RPMI7951 (cell line): ENCODE measurements at places on chromosomes 7 and 10.

DNA sequence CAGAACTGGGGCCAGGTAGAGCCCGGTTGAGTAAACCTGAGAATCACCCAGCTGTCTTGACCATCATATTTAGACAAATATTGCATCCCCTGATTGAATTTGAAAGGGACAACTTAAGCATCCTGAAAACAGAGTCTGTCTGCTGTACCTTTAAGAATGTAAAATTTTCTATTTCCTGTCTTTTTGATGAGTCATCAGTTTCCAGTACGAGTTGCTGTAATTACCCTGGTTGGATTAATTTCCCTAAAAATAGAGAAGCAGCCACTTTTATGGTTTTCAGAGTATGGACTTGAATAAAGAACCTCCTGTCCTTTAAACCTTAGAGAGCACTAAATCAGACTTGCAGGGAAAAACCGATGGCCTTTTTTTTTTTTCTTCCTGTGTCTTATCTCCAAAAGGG, 164.6 kb upstream of the SH2B2 start:
- peak; percentile 66 for DNase-seq

GRCh38 chr10:100737355-100738054, 7.9 kb upstream of the PAX2 start:
- DNase-seq, result no peak

- no peak for DNase-seq
Observed at GRCh38 chr7:2541291-2542010, 13.9 kb downstream of the BRAT1 start.

DNA sequence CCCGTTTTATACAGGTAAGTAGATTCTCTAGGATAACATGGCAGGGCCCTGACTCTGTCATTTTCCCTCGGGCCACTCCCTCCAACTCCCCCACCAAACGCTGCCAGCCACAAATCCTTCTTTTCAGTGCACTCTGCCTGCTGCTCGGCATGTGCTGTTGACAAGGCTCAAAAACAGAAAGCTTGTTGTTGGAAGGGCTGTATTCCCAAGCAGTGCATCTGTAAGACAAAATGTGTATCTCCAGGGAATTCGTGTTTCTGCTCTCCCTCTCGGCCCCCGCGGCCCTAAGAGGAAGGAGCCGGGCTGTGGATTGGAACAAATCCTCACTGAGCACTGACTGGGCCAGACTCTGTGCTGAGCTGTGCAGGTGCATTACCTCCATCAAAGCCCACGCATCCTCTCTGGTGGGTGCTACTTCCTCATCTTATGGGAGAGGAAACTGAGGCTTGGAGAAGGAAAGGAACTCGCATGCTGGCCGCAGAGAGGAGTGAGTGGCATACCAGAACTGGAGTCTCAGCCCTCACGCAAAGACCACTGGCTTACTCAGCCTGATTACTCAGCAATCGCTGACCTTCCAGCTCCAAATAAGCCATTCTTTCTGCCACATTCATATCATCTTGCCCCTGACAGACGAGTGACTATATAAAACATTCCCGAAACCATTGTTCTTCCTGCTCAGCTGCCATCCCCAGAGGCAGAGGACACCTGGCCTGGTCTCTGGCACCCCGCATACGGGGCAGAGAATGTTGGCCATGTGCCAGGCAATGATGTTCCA, 33.5 kb upstream of the ENO4 start:
- peak; percentile 73 for DNase-seq

DNA sequence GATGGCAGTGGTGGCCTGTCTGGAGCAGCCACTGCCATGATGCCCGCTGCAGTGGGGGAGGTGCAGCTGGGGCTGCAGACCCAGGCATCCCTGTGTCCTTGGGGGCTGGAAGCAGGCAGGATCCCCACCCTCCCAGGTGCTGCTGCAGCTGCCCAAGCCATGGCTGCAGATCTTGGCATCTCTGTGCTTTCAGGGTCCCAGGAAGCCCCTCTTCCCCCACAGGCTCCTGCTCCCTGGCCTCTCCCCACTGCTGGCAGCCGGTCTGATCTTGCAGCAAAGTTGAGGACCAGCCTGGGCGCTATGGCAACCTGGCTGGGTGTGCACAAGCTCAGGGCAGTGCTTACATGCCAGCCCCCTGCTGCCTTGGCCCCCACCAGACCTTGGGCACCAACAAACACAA, 78.5 kb downstream of the SAMD9 start:
- DNase-seq, result no peak

DNA sequence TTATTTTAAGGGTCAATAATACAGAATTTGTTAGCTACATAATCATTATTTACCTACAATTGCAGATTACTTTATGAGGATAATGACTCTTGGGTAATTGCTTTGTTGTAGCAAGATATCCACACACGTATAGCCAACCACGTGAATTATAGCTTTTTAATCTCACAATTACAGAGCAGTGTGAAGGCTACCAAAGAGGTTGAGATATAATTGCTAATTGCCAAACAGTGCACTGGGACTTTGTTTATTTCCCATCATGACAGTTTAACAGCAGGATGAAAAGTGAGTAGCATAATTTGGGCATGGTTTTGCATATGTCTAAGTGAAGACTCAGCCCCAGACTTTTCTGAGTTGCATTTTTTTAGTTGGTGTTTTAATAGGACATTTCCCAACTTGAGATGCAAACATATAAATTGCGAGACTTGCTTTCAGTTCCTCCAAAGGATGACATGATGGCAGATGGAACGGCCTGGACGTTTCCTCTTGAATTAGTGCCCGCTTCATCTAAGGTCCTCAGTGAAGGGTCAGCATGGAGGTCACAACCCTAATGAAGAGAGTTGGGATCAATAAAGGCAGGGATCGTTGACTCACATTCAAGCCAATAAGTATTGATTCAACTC, 180.7 kb upstream of the GPR26 start:
- DNase-seq, result no peak

GRCh38 chr7:69814421-69814962, 216.2 kb downstream of the AUTS2 start:
- DNase-seq, result no peak

GRCh38 chr7:37705976-37706375, 22.4 kb downstream of the GPR141 start:
- DNase-seq, result no peak

DNA sequence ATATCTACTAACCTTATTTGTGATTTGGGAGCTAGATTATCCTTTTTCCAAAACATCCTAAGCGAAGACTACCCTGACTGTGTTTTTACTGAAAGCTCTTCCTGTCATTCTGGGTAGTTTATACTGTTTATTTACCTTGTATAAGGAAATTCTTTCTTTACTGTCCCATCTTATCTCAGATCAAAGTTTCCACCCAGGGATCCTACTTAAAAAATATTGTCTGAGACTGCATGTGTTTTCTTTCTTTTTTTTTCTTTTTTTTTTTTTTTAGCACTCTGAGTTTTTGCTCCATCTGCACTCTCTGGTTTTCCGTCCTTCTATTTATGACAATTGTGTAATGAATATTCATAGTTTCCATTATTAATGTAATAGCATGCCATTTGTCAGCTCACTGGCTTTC, 26.5 kb downstream of the CDK14 start:
- DNase-seq, result no peak

DNA sequence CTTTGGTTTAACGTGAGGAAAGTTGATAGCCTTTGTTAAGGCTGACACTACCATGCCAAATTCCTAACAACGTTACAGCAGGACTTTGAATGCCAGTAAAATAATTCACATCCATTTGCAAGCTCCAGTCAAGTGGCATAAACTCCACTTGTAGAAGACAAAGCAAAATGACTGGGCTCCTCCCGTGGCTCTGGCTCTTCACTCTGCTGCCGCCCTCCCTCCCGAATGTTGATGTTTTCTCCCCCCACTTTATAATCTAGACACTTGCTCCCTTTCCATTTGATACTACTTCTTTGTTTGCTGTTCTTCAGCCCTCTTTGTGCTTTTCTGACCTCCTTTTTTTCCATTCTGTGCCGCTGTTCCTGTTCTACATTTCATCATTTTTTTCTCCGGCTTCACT, 22.8 kb upstream of the ITGB8 start:
- DNase-seq, result peak; percentile 54
